Heart right ventricle (tissue), 16 donors: ENCODE measurements at places on chromosomes 16 and 17.

DNA sequence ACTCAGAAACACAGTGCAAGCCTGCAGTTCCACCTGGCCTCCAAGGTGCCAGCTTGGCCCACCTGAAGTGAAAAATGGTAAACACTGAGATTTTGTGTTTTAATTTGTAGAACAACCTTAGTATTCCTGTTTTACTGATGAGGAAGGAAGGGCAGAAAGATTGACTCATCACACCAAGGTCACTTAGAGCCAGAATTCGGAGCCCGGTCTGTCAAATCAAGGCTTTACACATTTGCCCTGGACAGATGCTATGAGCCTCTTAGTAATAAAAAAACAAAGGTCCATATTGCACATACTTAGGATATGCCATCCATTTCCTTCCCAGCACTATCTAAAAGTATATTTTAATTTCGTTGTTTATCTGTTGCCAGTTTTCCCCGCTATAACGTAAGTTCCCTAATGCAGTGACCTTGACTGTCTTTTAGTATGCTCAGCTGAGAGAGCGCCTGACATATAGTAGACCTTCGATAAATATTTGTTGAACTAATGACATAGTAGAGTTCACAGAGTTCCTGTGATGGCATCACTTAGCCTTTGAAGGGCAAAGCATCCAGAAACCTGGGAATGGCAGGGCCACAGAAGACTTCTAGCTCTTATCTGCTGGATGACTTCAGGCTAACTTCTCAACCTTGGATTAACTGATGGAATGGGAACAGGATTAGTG lies 7.2 kb upstream of the TBKBP1 start:
- no peak for DNase-seq

GRCh38 chr17:47315451-47316266 lies 8.1 kb upstream of the EFCAB13 start:
- DNase-seq = peak; percentile 33

DNA sequence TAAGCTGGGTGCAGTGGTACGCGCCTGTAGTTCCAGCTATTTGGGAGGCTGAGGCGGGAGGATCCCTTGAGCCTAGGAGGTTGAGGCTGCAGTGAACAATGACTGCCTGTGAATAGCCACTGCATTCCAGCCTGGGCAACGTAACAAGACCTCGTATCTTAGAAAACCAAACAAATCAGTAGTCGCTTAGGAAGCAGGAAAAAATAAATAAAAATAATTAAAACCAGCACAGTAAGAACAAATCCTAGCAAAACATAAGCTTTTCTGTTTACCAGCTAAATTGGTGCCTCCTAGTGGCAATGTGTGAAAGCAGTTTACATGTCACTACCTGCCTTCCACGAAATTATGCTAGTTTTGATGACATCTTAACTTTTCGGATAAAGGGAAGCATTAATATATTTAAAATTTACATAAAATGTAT lies 1.3 kb downstream of the ARMC5 start:
- DNase-seq = no peak

DNA sequence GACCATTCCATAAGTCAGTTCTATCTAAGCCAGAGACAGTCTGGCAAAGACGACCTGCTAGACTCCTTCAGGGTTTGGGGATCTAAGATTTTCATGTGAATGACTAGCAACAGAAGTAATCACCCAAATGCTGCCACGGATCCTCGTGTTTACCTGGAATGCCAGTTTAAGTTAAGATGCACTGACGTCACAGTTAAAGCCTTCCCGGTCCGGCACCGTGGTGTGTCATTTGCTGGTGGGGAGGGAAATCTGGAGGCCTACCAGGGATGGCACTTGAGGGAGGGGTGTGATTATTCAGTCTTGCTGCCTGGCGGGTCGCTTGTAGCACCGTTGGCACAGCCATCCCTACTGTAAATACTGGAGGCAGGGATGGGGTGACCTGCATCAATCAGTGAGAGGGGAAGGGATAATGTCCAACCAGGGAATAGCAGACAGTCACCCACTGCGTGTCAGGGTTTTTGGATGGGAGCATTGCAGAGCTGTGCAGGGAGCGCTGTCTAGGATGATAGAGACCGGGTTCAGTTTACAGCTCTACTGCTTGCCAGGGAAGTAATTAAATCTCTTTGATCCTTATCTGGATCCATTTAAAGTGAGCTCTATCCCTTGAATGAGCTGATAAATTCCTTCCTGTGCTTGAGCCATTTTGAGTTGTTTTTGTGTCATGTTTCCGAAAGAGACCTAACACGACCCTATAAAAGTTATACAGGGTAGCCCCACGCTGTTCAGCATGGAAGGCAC lies 764.7 kb upstream of the EEF2KMT start:
- DNase-seq = no peak

- DNase-seq = no peak
Observed at GRCh38 chr17:67281743-67282142, 36.7 kb upstream of the HELZ start.

DNA sequence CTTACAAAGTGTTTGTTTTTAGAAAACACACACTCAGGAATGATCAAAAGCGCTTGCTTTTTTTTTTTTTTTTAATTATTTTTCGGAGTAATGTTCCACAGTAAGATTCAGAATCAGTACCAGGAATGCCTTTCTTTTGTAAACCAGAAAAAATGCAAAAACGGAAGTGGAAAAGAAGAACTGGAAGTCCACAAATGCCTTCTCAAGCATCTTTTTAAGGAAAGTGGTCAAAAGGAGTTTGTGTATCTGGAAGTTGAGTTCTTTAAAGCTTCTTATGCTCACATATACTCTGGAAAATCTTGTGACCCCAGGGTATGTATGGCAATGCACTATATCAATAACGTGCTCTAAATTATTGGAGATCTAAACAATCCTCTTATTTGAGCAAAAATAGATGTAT lies 126.0 kb downstream of the ABCA8 start:
- DNase-seq = no peak

DNA sequence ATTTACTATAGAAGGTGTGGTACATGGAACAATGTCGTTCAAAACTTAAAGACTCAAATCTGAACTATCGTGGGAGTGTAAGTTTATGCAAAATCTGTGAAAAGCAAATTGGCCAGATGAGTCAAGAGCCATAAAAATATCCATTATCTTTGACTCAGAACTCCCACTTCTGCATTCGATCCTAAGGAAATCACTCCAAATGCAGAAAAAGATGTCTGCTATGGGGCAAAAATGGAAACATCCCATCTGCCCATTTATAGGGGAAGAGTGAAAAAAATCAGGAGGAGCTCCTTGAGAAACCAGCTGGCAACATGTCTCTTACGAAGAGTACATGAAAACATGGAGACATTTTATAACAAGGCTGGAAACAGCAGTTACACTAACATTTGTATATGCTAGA lies 43.6 kb upstream of the CCDC182 start:
- no peak for DNase-seq

GRCh38 chr17:51371732-51372151 lies 111.4 kb downstream of the UTP18 start:
- no peak for DNase-seq

- DNase-seq = no peak
Observed at GRCh38 chr17:8696426-8696825, 48.2 kb downstream of the CCDC42 start.

DNA sequence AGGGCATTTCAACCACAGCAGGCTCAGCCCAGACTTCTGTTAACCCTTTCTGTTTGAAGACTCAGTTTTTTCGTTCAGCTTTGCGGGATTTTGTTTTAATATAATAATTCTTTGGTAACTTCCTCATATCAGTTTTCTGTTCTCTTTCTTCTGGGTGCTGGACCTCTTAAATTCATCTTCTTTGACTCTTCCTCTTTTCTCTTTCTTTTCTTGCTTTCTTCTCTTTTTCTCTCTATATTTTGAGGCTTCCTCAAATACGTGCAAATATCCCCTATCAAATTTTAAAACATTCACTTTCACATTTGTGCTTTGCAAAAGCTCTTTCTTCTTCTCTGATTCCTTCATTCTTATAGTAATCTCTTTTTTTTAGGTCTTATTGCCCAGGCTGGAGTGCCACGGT lies 136.3 kb downstream of the HS3ST3B1 start:
- no peak for DNase-seq

DNA sequence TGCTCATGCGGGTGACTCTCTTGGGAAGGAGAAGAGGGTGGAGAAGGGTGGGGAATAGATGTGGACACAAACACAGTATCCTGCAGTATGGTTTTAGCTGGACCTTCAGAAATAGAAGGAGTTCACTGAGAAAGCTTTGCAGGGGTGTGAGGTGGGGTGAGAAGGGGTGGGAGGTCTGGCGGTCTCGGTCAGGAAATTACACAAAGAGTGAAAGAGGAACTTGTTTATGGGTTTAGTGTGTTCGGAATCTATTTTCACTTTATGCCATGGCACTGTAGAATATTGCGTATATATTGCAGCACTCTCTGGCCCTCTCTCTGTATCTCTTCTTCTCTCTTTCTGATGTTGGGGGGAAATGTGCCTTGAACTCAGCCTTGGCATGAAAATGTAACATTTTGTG lies 148.2 kb upstream of the GOT2 start:
- DNase-seq = no peak

DNA sequence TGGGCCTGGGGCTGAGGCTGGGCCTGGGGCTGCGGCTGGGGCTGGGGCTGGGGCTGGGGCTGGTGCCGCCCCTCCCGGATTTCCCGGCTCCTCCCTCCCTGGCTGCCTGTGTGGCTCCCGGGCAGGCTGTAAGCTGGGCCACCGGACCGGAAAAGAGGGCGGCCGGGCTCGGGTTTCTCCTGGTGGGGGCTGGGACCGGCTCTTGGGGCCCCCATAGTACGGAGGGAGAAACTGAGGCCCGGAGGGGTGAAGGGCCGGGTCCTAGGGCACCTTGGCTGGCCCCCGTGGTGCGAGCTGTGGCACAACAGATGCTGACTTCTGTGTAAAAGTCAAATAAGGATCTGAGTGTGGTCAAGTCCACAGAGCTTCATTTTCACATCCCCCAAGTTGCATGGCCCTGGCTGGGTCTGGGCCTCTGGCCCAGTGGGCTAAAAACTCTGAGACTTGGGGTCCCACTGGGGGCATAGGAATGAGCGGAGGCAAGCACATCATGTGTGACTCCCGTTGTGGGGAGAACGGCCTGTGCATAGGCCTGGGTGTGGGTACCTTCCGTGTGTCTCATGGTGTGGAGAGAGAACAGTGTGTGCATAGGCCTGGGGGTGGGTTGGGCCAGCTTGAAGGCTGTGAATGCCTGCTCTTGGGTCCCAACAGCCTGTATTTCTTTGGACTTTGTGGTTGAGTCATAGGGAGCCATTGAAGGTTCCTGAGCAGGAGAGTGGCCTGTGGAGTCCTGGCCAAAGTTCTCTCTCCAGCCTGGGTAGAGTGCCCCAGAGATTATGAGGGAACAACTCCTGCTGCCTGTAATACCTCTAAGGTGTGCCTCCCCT lies 123.9 kb upstream of the CIBAR2 start:
- no peak for DNase-seq

DNA sequence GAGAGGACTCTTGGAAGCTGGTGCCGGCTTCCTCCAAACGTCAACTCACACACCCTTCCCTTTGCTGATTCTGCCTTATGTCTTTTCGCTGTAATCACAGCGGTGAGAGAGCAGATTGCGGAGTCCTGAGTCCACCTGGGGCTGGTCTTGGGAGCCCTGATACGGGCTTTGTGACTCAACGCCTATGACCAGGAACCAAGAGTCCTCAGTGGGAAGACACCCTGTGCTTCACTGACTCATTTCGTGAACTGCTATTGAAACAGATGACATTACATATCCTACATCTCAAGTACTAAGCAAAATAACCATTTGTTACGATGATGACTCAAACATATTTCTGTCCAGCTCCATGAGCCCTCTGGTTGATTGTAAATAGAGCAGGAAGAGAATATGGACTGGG lies 90.7 kb upstream of the CREBBP start:
- DNase-seq = no peak

DNA sequence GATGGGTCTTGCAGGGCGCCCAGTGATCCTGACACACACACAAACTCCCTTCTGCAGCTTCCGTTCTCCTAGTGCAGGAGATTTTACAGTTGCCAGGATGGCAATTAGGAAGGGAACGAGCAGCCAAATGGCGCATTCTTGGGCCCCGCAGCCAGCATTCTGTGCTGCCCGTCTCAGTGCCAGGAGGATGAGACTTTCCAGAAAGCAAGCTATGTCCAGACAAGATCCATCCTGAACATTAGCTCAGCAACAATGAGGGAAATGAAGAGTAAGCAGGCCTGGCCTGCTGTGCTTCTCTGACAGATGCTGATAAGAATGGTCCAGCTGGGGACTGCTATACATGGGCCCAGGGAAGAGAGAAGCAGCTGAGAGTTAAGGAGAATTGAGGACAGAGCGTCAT lies 16.5 kb downstream of the SPPL2C start:
- DNase-seq = no peak

GRCh38 chr17:18015593-18015992 lies 23.4 kb downstream of the ATPAF2 start:
- no peak for DNase-seq

DNA sequence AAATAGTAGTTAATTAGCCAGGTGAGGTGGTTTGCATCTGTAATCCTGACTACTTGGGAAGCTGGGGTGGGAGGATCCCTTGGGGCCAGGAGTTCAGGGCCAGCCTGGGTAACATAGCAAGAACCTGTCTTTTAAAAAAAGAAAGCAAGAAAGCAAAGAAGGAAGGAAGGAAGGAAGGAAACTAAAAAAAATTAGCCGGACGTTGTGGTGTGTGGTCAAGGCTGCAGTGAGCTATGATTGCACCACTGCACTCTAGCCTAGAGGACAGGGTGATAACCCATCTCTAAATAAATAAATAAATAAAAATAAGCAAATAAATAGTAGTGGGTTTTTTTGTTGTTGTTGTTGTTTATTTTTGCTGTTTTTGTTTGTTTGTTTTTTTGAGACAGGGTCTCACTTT lies 39.3 kb upstream of the MAP2K6 start:
- DNase-seq = no peak

- no peak for DNase-seq
Observed at GRCh38 chr17:80395402-80396151, 19.4 kb upstream of the ENDOV start.

- DNase-seq = no peak
Observed at GRCh38 chr17:82878527-82878926, 38.7 kb upstream of the ZNF750 start.

DNA sequence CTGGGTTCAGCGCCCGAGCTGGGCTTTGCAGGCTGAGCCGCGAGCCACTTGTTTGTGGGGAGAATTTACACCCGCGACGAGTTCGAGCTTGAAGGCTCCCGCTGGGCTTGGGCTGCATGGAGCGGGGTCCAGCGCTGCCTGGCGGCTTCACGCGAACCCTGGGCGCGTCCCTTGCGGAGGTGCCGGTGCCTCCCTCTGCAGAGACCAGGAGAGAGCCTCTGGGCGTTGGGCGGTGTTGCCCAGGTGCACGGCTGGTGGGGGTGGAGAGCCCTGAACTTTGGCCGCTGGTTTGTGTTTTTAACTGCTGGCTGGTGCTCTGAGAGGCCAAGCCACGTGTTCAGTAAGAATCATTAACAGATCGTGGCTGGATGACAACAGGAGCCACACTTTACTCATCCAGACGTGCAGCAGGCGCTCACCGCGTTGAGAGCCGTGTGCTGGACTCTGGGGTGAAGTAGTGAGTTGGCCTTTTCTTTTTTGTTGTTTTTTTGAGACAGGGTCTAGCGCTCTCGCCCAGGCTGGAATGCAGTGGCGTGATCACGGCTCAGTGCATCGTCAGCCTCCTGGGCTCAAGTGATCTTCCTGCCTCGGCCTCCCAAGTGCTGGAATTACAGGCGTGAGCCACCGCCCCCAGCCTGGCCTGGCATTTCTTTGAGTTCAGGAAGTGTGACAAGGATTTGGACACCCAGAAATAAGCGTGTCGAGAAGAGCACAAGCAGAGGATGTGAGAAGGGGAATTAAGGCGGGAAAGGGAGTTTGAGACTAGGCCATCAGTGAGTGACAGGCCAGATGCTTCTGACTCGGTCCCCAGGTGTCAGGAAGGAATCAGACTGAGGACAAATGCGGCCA lies 827 bp downstream of the CDK10 start:
- DNase-seq = no peak

GRCh38 chr17:17110520-17110919 lies 68.3 kb downstream of the MPRIP start:
- no peak for DNase-seq
